ENCODE measurements at places on chromosomes 5 and 9. TPM values are rescaled to one million over a fixed set of nuclear protein-coding genes. Genes with fewer than 3 reads are reported as not detected.
A peak's percentile ranks its signal among the peaks of the same experiment; 100 is the strongest.

DNA sequence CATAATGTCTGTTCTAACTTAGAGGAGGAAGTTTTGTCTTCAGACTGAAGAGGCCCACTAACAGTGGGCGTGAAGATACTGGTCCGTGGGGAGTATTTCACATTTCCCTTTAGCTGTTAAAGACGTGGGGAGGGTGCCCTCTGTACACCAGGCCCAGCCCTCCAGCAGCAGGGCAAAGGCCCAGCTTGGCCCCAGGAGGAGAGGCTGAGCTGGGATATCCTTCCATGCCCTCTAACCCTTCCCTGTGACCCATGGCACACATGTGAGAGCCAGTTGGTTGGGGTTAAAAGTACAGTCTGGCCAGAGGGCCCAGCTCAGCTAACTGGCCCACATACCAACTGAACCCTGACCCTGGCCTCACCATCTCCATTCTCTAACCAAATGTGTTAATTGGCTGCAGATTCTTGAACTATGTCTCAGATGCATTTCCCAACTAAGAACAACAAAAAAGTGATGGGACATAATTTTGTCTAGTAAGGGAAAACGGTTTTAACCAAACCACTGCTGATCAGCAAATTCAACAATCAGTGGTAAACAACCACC, 74.4 kb downstream of the LHFPL2 start:
- H3K4me1 ChIP-seq, result peaks cover 17% of the 10 kb centered on the region
- no peaks in the 10 kb centered on the region for H3K36me3 ChIP-seq
- H3K4me3 ChIP-seq, result no peak overlapping the region
- H3K27me3 ChIP-seq, result no peaks in the 10 kb centered on the region

DNA sequence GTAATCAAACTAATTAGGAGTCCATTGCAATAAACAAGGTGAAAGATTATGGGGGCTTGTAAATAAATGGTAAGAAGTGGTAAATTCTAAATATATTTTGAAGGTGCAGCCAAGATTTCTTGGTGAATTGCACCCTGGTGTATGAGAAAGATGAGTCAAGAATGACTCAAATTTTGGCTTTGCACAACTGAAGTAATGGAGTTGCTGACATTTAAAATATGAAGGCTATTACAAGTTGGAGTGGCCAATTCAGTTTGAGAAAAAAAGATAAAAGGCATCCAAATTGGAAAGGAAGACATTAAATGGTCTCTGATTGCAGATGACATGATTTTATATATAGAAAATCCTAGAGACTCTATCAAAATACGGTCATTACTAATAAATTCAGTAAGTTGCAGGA, 2330.6 kb downstream of the MAT2B start:
- DNase-seq, result no peak
- H3K4me1 ChIP-seq, result no peaks in the 10 kb centered on the region
- no peaks in the 10 kb centered on the region for H3K36me3 ChIP-seq
- no peaks in the 10 kb centered on the region for H3K27me3 ChIP-seq

- H3K4me3 ChIP-seq, result no peak overlapping the region
- no peaks in the 10 kb centered on the region for H3K27me3 ChIP-seq
- no peaks in the 10 kb centered on the region for H3K36me3 ChIP-seq
- H3K4me1 ChIP-seq, result peaks cover 15% of the 10 kb centered on the region
- H3K27ac ChIP-seq, result no peak overlapping the region
Observed at GRCh38 chr5:134651531-134651930, 2.9 kb downstream of the SEC24A start.

GRCh38 chr5:156477196-156477595, 150.2 kb downstream of the SGCD start:
- no peaks in the 10 kb centered on the region for H3K4me1 ChIP-seq
- no peaks in the 10 kb centered on the region for H3K27me3 ChIP-seq
- DNase-seq, result no peak

DNA sequence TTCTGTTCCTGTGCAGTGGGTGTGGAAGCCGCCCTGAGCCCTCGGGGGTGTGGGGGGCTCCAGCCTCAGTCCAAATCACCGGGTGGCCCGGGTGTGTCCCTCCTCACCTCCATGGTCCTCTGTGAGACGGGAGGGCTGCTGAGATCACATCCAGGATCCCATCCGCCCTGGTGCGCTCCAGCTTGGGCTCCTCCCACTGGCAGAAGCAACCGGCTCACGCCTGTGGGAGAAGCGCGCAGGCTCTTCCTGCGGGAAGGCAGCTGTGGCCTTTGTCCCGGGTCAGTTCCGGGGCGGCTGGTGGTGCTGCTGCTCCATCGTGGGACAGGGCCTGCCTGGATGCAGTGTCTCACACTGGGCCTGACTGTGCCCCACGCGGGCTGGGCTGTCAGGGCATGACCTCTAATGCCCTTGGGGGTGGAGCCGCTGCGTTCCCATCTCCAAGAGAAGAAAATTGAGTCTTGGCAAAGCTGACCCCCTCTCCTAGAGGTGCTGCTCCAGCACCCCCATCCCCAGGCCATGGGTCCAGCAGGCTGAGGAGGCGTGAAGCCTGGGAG, 18.5 kb downstream of the OLFM1 start:
- peaks cover 92% of the 10 kb centered on the region for H3K27me3 ChIP-seq
- no peak overlapping the region for H3K27ac ChIP-seq
- no peaks in the 10 kb centered on the region for H3K4me1 ChIP-seq
- no peak for DNase-seq
- no peak overlapping the region for H3K4me3 ChIP-seq

DNA sequence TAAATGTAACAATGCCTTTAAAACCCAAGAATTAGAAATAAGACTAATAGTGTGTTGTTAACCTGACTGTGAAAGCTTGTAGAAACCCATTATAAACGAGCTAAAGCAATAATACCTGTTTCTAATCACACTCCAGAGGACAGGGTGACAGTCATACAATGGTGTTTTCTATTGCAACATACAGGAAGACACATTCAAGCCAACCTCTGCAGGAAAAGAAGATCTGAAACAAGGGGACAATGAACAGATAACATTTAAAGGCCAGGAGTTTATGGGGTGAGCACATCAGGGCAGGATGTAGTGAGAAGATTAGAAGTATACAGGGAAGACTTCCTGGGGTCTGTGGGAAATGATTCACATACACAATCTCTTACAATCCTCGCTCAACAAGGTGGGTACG, 13.8 kb downstream of the BARHL1 start:
- H3K4me1 ChIP-seq, result peaks cover 3% of the 10 kb centered on the region
- DNase-seq, result no peak
- no peaks in the 10 kb centered on the region for H3K27me3 ChIP-seq
- no peak overlapping the region for H3K27ac ChIP-seq

DNA sequence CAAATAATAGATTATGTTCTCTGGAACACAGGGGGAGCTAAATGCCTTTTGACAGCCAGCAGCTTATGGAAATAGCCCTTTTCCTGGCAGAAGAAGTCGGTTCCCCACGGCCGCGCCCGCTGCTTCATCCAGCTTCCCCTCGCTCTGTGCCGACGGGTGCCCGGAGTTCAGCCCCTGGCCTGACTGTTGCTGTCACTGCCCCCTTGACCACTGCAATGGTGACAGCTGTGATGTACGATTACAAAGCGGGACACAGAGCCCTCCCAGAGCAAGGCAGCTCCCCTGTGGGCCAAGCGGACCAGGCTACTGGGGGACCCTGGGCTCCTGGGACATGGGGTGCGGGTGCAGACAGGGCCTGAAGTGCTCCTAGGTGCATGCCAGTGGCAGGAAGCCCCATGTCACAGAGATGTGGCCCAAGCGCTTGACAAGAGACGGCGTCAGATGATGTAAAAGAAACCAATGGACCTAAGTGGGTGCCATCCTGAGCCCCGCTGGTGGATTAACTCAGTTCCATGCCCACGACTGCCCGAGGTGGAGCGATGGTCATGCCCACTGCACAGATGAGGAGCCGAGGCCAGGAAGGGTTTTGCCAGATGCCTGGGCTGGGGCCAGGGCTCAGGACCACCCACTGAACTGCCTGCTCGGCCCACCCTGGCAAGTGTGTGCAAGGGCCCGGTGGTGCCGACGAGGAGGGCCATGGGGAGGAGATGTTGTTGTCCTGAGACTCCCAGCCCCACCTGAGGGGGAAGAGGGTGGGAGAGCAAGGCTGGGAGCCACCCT, 13.2 kb upstream of the CLPTM1L start:
- H3K36me3 ChIP-seq, result no peaks in the 10 kb centered on the region
- H3K4me1 ChIP-seq, result no peaks in the 10 kb centered on the region
- H3K27me3 ChIP-seq, result peaks cover 75% of the 10 kb centered on the region
- no peak overlapping the region for H3K27ac ChIP-seq
- H3K4me3 ChIP-seq, result no peak overlapping the region

LEAP2 gene
- total RNA-seq, result 2.0 TPM

- DNase-seq, result no peak
- H3K27ac ChIP-seq, result no peak overlapping the region
- H3K27me3 ChIP-seq, result no peaks in the 10 kb centered on the region
- no peak overlapping the region for H3K4me3 ChIP-seq
- H3K36me3 ChIP-seq, result no peaks in the 10 kb centered on the region
Observed at GRCh38 chr9:32580631-32581300, 7.8 kb upstream of the NDUFB6 start.

TICAM2 gene
- 2.1 TPM for total RNA-seq

GRCh38 chr5:68456756-68457217, 241.2 kb downstream of the PIK3R1 start:
- peak overlapping the region; percentile 37 for H3K27ac ChIP-seq
- peaks cover 42% of the 10 kb centered on the region for H3K4me1 ChIP-seq
- peak; percentile 62 for DNase-seq
- H3K27me3 ChIP-seq, result no peaks in the 10 kb centered on the region
- no peaks in the 10 kb centered on the region for H3K36me3 ChIP-seq
- H3K4me3 ChIP-seq, result no peak overlapping the region

- peaks cover 58% of the 10 kb centered on the region for H3K4me1 ChIP-seq
- no peaks in the 10 kb centered on the region for H3K27me3 ChIP-seq
- DNase-seq, result no peak
- no peaks in the 10 kb centered on the region for H3K36me3 ChIP-seq
- no peak overlapping the region for H3K4me3 ChIP-seq
- H3K27ac ChIP-seq, result no peak overlapping the region
Observed at GRCh38 chr5:133931546-133931945, 36.9 kb downstream of the C5orf15 start.

DNA sequence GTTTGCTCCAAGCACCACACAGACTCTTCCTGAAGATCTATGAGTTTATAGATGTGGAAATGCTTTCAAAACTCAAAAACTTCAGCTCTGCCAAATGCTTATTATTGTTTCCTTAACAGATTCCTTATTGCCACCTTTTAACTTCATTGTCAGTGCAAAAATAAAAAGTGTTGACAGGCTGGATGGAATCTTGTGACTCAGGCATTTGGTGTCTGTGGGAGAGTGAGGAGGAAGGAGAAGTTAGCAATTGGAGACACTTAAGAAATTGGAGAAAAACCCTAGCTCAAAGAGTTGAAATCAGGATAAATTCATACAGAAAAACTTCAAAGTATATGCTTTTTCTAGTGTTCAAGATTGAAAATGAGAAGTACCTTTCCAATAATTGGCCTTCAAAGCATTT, 140.6 kb upstream of the PUM3 start:
- H3K27ac ChIP-seq, result no peak overlapping the region
- no peak for DNase-seq
- no peaks in the 10 kb centered on the region for H3K4me1 ChIP-seq

PDE8B gene
- not detected for total RNA-seq

DNA sequence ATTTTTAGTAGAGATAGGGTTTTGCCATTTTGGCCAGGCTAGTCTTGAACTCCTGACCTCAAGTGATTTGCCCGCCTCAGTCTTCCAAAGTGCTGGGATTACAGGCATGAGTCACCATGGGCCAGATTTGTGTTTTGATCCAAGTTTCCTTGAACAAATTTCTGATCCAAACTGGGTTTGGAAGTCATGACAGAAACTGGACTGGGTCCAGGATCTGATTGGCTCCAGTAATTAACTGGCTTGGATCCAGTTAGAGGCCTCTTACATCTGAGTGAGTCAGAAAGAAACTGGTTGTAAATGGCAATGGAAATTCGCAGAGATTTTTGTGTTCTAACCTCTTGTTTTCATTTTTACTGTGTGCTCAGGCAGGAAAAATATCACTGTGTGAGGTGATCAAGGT, 141.6 kb downstream of the SLC25A46 start:
- H3K4me1 ChIP-seq, result no peaks in the 10 kb centered on the region
- no peak overlapping the region for H3K27ac ChIP-seq
- H3K4me3 ChIP-seq, result no peak overlapping the region
- H3K36me3 ChIP-seq, result no peaks in the 10 kb centered on the region

GRCh38 chr5:77172713-77173328, 37.7 kb upstream of the PDE8B start:
- H3K4me3 ChIP-seq, result no peak overlapping the region
- H3K27ac ChIP-seq, result no peak overlapping the region
- no peak for DNase-seq
- peaks cover 5% of the 10 kb centered on the region for H3K4me1 ChIP-seq
- H3K27me3 ChIP-seq, result peaks cover 8% of the 10 kb centered on the region
- H3K36me3 ChIP-seq, result no peaks in the 10 kb centered on the region

ELAVL2 gene
- total RNA-seq, result not detected

SPATA31A1 gene
- not detected for total RNA-seq

DNA sequence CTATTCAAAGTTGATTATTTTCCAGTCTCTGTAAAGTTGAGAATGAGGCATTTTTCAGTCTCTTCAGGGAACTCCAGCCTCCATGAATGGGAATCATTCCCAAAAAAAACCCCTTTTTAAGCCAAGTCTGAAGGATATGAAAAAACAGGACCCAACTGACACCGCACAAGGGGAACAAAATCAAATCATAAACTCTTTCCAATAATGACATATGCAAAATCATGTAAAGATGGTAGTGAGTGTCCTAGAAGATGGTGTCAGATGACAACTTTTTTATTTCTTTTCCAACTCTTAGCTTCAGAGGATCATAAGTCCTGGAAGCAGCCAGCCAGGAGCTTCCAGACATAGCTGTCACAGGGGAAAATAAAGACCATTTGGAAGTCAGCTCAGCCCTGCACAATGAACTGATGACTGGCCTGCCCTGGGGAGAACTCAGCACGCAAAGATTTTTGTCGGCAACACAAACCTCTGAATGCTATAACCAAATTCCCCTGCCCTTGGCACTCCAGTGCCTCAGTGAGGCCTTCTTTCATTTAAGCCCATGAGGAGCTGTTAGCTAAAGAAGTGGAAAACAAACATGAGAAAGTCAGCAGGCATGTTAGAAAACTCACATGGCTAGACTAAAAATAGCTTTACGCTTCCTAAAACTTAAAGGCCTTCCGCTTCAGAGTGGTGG, 85.4 kb downstream of the SLC1A3 start:
- H3K27me3 ChIP-seq, result peaks cover 21% of the 10 kb centered on the region
- no peak for DNase-seq
- H3K36me3 ChIP-seq, result no peaks in the 10 kb centered on the region
- no peak overlapping the region for H3K27ac ChIP-seq
- no peaks in the 10 kb centered on the region for H3K4me1 ChIP-seq

HRCT1 gene
- not detected for total RNA-seq

GRCh38 chr5:73859696-73860095, 233.7 kb downstream of the ARHGEF28 start:
- no peak for DNase-seq
- peaks cover 5% of the 10 kb centered on the region for H3K27me3 ChIP-seq
- H3K36me3 ChIP-seq, result no peaks in the 10 kb centered on the region
- H3K4me3 ChIP-seq, result no peak overlapping the region
- H3K27ac ChIP-seq, result no peak overlapping the region
- no peaks in the 10 kb centered on the region for H3K4me1 ChIP-seq

MOB3B gene
- 11.7 TPM for total RNA-seq

All from K562 (cell line).